ENCODE measurements at places on chromosomes 16 and 17. TPM values are rescaled to one million over a fixed set of nuclear protein-coding genes. Genes with fewer than 3 reads are reported as not detected.

DNA sequence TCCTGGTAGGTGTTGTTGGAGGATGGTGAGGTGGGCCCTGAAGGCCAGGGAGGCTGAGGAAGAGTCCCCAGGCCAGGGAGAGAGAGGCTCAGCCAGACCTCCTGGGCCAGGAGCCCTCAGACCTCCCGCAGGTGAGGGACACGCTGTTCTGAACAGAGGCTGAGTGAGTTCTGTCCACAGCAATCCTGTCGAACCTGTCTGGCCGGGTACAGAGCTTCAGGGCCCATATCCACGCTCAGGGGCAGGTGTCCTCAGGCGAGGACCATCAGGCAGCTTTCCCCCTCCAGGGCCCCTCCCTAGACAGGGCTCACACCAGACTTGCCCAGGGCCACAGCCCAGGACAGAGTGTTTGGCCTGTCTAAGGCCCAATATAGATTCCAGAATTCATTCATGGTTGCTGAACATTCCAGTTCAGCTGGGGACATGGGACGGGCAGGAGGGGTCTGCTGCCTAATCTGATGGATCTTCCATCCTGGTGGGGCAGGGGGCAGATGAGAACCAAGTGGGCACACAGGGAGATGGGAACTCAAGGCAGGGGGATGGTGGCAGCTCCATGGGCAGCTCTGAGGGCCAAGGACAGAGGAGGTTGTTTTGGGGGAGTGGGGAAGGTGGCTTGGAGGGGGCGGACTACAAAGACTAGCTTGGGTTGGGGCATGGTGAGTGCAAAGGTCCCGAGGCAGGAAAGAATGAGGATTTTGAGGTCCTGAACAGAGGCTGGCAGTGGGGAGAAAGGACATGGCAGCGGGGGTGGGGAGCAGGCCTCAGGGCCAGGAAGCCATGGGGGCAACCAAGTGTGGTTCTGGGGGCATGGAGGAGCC lies 23.4 kb upstream of the MPRIP start:
- DNase-seq, result no peak

The SGSM2 gene
- total RNA-seq, result 68.1 TPM

The NLRC3 gene
- total RNA-seq, result 0.15 TPM

DNA sequence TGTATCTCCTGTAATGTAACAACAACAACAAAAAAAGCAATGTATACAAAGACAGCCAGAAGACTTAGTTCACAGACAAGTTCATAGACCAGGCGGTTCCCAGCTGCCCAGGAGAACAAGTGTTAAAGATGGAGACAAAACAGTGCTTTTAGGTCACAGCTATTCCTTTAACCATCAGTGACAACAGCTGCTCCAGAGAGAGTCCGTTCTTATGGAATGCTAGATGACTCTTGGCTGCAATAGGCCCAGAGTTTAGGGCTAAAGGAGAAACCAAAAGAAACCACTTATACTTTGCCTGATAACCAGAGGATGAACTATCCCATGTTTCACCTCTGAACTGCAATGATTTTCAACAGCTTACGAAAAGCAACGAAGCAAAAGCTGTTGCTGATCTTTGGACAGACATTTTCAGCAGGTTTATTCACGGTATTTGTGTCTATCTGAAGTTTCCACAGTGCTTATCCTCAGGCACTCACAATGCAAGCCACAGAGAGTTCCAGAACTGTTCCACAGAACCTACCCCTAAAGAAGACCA lies 6.0 kb downstream of the ZCCHC14 start:
- DNase-seq, result no peak

GRCh38 chr16:85735225-85735635 lies 15.7 kb downstream of the C16orf74 start:
- DNase-seq, result no peak

DNA sequence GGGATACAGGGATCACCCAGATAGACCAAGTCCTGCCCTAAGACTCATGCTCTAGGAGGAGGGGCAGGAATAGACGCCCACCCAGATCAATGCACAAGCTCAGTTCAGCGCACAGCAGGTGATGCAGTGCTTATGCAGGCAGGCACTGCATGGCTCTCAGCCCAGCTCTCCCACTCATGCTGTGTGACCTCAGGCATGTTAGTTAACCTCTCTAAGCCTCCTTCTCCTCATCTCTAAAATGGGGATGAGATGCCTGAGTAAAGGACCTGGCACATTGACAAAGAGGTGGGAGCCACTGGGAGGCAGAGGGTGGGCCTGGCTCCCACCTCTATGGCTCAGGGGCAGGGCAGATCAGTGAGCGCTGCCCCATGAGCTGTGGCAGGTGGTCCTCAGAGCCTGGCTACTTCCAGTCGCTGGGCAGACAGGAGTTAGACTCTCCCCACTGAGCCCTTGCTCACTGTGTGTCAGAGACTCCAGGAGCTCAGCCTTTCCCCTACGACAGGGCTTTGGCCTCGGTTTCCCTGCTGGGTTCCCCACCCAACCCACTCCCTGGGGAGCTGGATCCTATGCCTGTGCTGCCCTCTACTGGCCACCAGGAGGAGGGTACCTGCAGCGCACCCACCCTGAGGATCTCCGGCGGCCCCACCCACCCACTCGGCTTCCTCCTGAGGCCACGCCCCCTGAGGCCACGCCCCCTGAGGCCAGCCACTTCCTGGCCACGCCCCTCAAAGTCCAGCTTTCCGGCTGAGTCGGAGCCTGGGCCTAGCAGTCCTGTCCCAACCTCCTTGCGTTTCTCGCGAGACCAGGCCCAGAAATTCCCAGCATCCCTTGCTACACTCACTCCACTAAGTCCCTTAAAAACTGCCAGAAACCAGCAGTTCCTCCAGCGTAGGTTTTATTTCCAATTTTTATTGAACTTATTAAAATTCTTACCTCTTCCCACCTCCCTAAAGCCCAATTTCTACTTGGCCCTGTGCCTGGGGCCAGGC lies 196.1 kb downstream of the GSG1L start:
- peak; percentile 86 for DNase-seq

- DNase-seq, result peak; percentile 98
Measured at GRCh38 chr17:68381076-68381900, 76.0 kb downstream of the WIPI1 start.

The CIBAR2 gene
- 0.27 TPM for total RNA-seq

Data from HCT116 (cell line).